ENCODE measurements at places on chromosomes 16 and 17. TPM values are rescaled to one million over a fixed set of nuclear protein-coding genes. Genes with fewer than 3 reads are reported as not detected.

GRCh38 chr17:54239291-54239690 is 416.6 kb downstream of the KIF2B start:
- no peak for DNase-seq

DNA sequence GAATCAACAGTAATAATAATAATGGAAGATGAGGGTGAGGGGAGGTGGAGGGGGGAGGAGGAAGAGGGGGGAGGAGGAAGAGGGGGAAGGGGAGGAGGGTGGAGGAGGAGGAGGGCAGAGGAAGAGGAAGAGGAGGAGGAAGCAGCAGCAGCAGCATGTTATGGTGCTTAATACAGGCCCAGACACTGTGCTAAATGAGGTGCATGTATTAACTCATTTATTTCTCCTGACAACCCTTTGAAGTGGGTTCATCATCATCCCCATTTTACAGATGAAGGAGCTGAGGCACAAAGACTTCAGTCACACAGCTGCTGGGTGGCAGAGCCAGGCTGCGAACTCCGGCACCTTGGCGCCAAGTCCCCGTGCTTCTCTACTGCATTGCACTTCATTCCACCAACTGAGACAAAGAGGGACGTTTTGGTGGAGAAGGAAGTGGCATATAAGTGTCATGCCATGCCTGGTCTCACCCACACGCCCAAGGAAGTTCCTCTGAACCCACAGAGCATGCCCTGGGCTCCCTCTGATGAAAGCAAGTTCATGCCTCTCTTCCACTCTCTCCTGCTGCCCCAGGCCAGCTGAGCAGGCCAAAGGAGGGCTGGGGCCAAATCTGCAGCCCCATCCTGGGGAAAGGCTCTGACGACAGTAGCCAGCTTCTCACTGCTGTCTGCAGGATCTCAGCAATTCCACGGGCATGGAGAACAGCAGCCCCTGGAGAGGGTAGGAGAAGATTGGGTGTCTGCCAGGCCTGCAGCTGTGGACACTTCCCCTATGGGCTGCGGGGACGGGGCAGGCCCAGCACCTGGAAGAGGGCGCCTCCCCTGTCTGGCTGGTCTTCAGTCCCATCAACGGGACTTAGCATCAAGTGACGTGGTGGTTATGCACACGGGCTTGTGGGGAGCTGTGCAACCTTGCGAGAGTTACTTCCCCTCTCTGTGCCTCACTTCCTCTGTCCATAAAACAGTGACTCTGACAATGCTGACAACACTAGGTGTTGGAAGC is 21.8 kb downstream of the XYLT1 start:
- peak; percentile 80 for DNase-seq

The RHBDL1 gene
- 1.8 TPM for total RNA-seq

The KRT9 gene
- not detected for total RNA-seq

GRCh38 chr16:60259956-60260355 is 1525.8 kb upstream of the GOT2 start:
- no peak for DNase-seq

The ABCA3 gene
- total RNA-seq = 13.6 TPM

The CLEC3A gene
- total RNA-seq = not detected

- peak; percentile 88 for DNase-seq
Observed at GRCh38 chr17:43591779-43592562, 45.8 kb upstream of the ETV4 start.

DNA sequence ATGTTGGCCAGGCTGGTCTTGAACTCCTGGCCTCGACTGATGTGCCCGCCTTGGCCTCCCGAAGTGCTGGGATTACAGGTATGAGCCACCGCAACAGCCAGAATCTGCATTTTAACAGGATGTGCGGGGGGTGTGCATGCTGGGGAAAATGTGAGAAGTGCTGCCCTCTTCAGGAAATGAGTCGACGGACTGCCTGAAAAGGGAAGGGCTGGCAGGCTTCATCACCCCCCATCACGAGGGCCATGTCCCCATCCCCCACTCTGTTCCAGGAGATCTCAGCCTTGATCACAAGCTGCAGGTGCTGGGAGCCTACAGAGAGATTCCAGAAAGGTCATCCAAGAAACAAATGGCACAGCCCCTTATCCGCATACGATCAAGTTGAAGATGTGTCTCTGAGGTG is 195.3 kb upstream of the RPL38 start:
- peak; percentile 79 for DNase-seq

DNA sequence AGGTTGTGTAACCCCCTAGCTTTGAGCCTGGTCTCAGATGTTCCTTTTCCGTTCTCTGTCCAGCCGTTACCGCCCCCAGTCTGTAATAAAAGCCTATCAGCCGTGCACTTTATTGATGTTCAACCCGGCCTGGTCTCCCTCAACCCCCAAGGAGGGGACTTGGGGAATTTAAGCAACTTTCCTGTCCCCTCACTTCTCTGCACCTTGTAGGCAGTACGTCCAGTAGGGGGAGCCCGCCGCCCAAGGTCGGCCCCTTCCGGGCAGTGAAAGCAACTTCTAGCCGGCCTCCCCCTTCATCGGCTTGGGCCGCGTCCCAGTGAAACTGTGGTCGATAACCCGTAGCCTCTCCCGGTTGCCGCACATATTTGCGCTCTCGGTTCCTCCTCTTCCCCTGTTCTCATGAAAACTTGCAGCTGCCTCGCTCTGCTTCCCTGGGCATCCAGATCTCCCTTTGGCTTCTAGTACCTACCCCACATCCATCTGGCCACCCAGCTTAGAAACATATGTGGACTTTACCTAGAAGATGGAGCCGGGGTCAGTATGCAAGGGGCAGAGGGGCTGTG is 7.9 kb downstream of the PNPO start:
- DNase-seq = peak; percentile 95

DNA sequence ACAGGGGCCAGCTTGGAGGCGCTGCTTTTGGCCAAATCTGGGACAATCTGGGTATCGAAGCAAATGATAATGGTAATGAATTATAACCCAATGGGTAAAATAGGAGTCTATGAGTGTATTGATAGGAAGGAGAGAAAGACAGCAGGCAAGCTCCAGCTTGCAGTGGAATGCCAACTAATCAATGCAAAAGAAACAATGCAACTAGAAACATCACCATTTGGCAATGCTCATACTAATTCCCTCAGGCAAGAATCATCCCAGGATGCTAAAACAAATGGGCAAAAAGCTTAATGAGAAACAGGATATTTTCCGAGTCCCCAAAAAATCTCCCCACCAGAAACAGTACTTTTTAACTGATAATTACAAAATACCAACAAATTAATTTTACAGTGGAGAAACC is 64.7 kb downstream of the ADCY9 start:
- no peak for DNase-seq

DNA sequence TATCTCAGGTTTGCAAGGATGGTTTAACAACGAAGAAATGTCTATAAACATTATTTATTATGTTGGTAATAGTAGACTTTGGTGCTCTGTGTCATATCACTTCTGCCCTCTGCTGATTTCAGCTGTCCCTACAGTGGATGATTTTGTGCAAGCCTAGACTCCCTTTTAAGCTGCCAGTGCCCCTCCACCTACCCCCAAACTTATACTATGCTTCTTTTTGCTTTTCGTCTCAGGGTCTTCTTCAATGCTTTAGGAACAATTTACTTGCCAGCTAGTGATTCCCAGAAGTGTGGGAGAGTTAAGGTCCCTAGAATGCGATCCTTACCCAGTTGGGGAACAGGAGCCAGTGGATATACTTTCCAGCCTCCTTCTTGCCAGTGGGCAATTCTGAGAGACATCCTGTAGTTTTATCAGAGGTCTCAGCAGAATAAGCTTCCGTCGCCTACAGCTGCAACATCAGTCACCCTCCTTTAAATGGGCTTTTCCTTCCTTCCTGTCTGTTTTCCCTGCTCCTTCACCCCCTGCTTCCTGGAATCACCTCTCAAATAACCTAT is 4.1 kb downstream of the ICAM2 start:
- no peak for DNase-seq

The PDILT gene
- not detected for total RNA-seq

The NHERF1 gene
- 10.1 TPM for total RNA-seq

DNA sequence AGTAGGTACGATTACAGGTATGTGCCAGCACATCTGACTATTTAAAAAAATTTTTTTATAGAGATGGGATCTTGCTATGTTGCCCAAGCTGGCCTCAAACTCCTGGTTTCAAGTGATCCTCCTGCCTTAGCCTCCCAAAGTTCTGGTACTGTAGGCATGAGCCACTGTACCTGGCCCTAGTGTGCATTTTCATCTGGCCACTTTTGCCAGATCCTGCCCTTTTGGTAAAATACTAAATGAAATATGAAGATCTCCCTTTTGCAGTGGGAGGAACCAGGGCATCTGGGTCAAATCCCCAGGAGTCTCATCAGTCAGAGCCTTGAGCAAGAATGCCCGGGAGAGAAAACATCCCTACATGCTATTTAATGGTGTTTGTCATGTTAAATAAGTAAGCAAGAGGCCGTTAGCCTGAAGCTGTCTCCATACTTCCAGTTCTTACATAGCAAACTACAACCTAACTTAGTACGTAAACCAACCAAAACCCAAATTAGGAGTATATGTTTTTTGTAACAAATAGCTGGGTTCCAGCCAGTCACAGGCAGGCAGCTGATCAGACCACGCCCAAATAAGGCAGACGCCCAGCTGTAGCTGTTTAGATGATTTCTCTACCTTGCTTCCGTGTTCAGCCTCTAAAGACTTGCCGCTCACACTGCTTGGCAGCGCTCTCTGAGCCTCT is 46.5 kb upstream of the CLEC18A start:
- DNase-seq = peak; percentile 41

DNA sequence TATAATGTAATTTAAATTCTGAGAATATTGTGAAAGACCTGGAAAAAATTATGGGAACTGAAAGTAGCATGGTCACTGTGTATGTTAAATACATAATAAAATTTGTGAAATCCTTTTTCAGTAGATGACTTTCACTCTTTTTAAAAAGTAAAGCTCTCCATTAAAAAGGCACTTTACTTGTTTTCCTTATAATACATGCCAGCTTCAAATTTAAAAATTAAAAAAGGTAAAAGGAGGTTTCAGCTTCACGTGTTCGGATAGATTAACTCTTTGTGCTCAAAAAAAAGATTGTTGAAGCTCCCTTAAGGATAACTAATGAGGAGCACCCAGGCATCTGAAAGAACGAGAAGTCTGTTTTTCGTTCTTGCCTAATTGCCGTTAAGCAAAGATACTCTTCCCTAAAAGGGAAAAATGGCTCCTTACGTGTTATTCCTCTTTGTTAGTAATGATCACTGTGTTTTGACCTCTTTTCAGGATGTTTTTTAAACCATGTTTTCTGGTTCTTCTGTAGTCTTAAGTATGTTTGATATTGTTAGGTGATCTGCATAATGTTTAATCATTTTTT is 87.8 kb downstream of the TUBD1 start:
- no peak for DNase-seq

GRCh38 chr17:19736071-19736470 is 12.0 kb downstream of the ALDH3A1 start:
- no peak for DNase-seq

DNA sequence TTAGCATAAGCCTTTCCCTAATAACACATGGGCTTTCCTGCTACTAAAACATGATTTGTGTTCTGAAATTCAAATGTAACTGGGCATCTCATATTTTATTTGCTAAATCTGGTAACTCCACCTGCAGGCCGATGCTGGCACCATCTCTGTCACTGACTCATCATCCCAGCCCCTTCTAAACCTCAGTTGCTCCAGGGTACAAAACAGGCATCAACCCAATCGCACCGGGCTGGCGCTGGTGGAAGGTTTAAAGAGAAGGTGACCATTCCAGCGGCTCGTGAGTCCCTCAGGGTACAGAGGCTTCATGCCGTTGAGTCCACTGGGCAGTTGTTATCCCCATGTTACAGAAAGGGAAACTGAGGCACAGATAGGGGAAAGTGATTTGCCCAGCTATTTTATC is 27.1 kb downstream of the PPL start:
- DNase-seq = no peak

DNA sequence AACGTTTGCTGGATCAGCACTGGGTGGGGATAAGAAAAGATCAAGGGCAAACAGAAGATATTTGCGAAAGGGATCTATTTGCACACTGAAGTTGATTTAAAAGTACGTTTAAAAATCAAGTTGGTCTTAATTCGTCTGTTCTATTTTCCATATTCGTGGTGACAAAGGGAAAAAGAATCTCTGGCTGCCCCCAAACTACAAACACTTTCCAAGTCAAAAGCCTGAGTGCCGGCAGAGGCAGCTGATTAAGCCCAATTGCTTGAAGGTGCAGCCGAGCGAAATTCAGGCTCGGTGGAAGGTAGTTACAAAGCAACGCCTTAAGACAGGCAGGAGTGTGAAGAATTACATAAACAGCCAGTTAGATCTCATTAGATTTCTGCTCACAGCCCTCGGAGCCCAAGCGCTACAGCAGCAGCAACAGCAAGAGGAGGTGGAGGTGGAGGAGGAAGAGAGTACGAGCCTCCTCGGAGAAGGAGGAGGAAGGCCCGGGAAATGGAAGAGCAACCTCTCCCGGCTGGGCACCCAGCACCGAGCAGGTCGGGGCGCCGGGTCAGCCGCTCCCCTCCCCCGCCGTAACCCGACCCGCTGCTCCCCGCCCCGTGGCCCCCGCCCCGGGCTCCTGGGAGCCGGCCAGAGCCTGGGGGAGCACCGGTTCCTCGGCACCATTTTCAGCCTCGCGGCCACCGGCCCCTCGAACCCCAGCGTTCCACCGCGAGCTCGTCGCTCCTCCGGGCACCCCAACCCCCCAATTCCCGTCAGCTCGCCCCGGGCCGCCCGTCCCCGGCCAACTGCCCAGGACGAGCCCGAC is 890 bp downstream of the TOB1 start:
- DNase-seq = peak; percentile 88

- no peak for DNase-seq
Observed at GRCh38 chr16:10906914-10907756, 30.1 kb downstream of the CIITA start.

The NAA60 gene
- 25.5 TPM for total RNA-seq

The PDE6G gene
- not detected for total RNA-seq

- DNase-seq = no peak
Observed at GRCh38 chr17:77356109-77356689, 215.4 kb downstream of the SEC14L1 start.

DNA sequence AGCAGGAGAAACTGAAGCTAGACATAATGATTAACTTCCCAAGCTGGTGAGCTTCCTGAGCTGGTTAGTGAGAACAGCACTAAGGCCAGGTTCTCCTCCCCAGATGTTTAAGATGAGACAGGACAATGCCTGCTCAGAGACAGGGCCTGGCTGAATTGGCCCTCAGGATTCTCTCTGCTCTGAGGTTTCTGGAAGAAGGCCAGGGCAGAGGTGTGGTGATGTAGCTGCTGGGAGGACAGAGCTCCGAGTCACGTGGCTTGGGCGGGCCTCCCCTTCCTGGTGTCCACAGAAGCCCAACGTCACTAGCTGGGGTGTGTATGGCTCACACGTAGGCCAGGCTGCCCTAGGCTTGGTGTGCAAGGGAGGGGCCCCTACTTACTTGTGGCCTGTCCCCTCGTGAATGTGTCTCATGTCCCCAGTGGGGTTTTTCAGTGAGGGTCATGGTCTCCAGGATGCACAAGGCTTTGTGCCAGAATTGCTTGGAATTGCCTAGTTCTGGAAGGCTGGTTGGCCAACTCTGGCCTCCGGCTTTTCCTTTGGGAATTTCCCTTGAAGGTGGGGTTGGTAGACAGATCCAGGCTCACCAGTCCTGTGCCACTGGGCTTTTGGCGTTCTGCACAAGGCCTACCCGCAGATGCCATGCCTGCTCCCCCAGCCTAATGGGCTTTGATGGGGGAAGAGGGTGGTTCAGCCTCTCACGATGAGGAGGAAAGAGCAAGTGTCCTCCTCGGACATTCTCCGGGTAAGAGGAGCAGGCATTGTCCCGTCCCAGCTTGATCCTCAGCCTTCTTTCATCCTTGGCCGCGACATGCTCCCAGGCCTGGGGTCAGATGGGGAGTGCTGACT is 3.4 kb downstream of the NOD2 start:
- DNase-seq = peak; percentile 93

Measured in cardiac septum (tissue), 1 donor.